ENCODE measurements at places on chromosomes 12 and 14.

DNA sequence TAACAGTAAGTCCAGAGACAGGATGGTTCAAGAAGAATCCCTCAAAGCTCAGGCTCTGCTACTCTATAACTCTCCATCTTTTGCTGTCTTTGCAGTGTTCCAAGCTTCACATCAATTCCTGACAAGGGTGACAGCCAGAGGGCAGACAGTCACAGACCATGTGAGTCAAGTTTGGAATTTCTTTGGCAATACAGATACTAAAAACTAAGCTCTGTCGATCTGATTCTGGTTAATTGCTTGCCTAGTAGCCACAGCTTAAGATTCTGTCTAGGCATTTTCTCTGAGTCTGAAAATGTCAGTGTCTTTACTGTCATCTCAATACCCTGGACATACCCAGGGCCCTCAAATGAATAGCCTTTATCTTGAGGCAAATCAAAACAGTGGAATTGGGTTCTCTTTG, 153.7 kb downstream of the CEP128 start:
- DNase-seq: no peak

DNA sequence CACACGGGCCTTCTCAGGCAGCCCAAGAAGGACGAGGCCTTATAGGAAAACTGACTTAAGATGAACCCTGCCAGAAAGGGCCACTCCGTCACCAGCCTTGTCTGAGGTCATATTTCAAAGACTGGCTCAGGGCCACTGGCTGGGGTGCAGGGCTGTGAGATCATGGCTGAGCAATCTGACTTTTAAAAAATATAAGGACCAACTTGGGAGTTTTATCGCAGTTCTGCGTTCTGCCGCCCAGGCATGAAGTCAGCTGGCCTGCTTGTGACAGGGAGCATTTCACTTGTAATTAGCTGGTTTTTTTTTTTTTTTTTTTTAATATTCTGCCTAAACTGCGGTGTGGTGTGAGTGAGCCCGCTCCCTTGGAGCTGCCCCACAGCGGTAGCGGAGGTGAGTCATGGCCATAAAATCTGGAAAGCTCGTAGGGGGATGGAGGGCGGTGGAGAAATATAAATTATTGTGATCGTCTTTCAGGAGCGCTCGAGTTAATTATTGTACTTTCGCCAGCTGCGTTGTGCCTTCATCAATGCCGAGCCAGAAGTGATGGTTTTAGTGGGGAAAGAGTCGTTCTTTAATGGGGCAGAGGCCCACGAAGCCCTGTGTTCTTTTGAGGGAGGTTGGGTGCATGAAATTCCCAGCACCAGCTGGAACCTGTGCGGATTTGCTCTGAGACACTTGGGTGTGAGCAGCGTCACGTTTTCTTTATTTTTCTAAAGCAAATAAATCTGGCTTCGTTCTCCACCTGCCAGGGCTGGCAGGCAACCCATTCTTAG, 231.9 kb downstream of the C12orf75 start:
- peak; percentile 55 for DNase-seq

- no peak for DNase-seq
Observed at GRCh38 chr14:70726651-70727375, 82.5 kb downstream of the MAP3K9 start.

DNA sequence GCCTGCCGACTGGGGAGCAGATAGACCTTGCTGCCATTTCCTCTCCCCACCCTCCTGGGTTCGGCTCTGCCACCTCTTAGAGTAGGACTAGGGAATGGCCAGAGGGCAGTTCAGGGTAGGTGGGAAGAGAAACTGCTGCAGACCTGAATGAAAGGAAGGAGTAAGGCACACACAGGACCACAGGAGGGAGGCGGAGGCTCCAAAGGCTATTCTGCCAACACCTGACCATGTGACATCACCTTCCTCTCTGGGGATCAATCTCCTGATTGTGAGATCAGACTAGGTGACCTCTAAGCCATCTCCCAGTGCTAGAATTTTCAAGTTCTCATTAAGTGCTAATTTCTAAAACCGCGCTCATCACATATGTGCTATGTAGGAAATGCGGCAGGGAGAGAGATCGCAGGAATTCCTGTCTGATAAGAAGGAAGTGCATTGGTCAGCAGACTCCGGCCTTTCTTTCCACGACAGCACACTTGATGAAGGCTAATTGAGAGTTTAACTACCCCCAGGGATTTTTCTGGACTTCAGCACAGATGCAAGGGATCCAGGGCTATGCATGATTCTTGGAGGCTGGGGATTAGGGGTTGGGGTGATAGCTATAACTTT, 11.5 kb upstream of the TSPAN11 start:
- DNase-seq: no peak

DNA sequence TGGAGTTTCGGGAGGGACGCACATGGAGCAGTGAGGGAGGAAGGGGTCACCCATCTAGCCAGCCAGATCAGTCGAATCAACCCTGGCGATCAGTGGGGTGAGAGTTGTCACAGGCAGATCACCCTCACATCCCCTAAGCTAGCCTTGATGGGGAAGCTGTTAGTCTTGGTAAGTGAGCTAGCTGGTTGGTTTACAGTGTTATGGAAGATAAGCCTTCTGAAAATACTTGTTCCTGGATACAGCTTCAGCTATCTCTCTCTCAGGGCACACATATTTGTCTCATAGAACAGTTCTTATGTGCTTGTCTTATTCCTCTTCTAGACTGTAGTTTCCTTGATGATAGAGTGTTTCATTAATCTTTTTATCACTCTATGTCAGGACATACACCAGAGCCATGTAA, 26.2 kb upstream of the MANSC4 start:
- DNase-seq: no peak

- DNase-seq: no peak
Observed at GRCh38 chr12:75288860-75289259, 41.3 kb downstream of the CAPS2 start.

All from iPS-NIHi11 (cell line).